NCI-H774 (cell line): ENCODE measurements at places on chromosomes 1 and 21.

DNA sequence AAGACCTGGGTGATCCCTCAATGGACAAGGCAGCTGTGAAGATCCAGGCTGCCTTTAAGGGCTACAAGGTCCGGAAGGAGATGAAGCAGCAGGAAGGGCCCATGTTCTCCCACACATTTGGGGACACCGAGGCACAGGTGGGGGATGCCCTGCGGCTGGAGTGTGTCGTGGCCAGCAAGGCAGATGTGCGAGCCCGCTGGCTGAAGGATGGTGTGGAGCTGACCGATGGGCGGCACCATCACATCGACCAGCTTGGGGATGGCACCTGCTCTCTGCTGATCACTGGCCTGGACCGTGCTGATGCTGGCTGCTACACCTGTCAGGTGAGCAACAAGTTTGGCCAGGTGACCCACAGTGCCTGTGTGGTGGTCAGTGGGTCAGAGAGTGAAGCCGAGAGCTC is 85.2 kb downstream of the TRIM11 start:
- no peak for DNase-seq

DNA sequence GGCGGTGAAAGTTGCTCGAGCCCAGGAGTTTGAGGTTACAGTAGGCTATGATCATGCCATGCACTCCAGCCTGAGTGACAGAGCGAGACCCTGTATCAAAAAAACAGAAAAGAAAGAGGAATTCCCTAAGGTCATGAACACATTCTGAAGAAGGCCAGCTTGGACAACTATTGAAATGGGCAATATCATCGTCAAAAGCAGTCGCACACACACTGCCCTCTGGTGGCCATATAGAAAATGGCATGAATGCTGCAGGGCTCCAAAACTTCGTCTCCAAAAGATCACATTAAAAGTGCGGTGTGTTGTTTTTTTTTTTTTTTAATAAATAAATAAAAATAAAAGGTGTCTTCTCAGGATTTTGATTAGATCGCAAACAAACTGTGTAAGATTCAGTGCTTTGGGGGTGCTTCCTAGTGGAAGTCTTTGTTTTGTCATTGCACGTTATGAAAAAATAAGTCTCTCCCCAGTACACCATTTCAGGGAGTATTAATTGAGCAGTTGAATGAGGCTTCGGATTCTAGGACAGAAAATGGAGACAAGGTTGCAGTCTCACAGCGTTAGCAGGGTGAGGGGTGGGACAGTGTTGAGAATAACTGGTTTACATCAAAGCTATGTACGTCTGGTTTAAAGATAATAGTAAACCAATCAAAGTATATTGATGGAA is 87.5 kb upstream of the FMN2 start:
- DNase-seq = no peak

- no peak for DNase-seq
These were observed 93.9 kb downstream of the PDE9A start for GRCh38 chr21:42747276-42747701.

DNA sequence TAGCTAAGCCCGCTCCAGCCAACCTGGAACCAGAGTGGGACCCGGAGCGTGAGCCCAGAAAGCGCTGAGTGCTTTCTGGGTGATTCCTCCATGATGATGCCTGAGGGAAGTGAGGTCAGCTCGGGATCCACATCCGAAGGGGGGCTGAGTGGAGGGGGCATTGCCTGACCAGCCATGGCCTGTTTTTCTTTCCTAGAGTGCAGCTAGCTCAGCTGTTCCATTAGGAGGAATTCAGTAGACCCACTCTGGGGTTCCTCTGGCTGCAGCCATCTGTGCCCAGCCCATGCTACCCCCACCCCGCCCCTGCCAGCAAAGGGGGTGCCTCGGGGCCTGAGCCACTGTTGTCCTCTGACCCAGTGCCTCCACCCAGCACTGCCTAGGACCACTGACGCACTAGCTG is 9.6 kb upstream of the SLC25A34 start:
- no peak for DNase-seq

GRCh38 chr1:34396042-34396441 is 219.3 kb downstream of the C1orf94 start:
- DNase-seq = no peak

DNA sequence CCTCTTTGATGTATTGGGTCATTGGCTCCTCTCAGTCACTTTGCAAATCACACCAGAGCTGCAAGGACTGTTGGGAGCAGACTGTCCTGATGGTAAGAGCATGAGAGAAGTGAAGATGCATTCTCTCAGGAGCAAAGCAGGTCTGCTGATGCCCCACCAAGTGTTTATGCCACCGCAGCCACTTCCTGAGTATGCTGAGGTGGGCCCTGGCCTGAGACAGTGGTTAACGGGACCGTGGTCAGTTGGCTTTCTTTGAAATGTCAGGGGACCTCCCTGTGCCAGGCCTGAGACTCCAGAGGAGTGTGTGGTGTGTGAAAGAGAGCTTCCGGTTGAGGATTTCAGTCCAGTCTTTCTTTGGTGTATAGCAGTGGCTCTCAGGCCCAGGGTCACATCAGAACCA is 79.4 kb downstream of the SPATA46 start:
- no peak for DNase-seq

- DNase-seq = peak; percentile 37
These were observed at the start of gene MCOLN2 for GRCh38 chr1:84996846-84997666. Gene MCOLN2 (minus strand): TSS chr1:84997113. CDS start chr1:84996872, 241 bp downstream.

DNA sequence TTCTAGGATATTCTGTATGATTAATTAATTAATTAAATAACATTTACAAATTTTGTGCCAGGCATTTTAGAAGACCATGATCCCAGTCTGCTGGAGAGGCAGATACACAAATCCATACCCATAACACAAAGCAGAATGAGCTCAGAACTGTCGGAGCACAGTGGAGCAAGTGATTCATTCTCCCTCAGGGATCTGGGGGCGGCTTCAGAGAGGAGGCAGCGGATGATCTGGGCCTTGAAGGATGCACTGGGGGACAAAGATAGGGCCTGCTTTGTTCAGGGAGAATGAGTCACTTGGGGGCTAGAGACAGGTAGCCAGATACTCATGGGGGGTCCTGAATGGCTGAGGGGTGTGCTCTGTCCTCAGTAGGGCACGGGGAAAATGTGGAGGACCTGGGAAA is 50.9 kb upstream of the TRABD2B start:
- no peak for DNase-seq

- DNase-seq = no peak
These were observed 35.7 kb downstream of the MORN1 start for GRCh38 chr1:2355373-2356261.

DNA sequence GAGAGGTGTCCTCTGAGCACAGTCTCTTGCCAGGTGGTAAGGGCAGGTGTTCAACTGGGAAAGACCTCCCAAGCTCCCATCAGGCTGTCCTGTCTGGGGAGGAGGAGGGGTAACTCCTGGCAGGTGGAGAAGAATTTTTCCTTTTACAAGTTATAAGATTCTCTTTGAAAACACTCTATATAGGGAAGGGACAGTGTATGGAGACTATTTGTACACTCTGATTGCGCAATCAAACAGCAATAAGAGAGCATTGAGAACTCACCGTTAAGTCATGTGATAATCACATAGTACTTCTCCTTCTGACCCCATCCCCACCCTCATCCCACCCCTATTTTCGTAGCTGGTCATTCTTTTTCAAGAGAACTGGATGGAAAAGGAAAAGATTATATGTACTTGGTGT is 179.3 kb upstream of the ZNF644 start:
- no peak for DNase-seq

GRCh38 chr1:36159614-36160387 is 3.8 kb downstream of the MAP7D1 start:
- no peak for DNase-seq

- DNase-seq = no peak
These were observed 14.4 kb upstream of the POU2F1 start for GRCh38 chr1:167206166-167206835.

DNA sequence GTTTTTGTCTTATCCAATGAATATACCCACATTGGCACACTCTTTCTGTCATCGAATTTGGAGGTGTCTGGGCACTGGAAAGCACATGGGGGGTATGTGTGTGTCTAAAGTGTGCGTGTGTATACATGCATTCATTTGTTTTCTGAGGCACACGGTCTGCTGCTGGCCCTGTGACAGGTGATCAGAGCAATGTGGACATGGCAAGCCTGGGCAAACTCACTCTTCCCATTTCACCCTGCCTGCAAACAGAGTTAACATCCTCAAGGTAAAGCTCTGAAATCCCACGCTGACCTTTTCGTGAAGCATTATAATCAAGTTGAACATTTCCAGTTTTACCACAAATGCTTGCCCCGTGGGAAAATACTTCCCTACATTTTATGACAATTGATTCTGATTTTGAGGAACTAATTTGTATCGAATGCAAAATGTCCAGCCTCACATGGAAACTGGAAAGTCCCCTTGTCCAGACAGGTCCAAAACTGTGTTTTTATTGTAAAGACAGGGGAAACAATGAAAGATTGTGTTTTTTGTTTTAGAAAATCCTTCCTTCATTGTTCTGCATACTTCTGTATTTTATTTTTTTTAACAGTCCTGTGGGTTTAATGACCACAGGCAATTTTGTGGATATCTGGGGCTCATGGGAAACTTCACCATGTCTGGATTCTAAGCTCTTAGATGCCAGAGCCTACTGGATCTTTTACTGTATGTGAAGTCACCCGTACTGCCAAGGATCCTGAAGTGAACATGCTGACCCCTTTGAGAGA is 160.9 kb downstream of the PBX1 start:
- peak; percentile 12 for DNase-seq

GRCh38 chr1:12269351-12269750 is 39.5 kb downstream of the VPS13D start:
- no peak for DNase-seq

- DNase-seq = peak; percentile 26
These were observed 32.8 kb upstream of the EPS15 start for GRCh38 chr1:51551848-51552296.

DNA sequence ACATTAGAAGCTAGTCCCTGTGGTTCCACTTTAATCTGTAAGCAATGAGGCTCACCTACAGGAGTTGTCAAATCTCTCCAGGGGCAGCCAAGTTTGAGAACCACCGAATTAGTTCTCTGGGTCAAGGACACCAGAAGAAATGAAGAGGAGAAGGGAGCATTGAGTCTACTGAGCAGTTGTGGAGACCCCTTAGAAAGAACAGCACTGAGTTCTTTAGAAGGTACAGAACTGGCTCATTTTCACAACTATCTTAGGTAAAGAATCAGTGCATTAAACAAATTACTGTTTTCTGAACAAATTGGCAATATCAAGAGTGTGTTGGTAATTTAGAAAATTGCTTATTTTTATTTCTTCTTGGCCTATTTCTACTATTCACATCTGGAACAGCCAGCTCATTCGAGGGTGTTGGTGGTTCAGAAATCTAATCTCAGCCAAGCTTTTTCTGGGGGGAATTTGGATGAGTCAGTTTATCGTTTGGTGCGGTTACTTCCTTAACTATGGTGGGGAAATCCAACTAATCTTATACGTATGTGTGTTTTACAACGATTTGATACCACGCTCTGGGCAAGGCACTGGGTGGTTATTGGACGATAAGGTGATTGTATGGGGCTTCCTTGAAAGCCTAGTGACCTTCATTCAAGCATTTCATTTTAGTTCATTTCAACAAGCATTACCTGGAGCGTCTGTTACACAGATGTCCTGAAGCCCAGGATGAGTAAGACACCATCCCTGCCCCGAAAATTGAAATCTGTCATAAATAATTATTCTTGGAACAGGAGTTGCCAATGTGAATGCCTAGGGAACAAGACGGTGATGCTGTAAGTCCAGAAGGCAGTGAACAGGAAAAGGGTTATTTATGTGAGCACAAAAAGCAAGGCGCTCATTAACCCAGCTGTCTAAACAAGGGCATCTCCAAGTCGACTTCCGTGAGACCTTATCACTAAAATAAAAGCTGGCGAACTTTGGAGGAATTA is 52.0 kb upstream of the TMPRSS2 start:
- no peak for DNase-seq

DNA sequence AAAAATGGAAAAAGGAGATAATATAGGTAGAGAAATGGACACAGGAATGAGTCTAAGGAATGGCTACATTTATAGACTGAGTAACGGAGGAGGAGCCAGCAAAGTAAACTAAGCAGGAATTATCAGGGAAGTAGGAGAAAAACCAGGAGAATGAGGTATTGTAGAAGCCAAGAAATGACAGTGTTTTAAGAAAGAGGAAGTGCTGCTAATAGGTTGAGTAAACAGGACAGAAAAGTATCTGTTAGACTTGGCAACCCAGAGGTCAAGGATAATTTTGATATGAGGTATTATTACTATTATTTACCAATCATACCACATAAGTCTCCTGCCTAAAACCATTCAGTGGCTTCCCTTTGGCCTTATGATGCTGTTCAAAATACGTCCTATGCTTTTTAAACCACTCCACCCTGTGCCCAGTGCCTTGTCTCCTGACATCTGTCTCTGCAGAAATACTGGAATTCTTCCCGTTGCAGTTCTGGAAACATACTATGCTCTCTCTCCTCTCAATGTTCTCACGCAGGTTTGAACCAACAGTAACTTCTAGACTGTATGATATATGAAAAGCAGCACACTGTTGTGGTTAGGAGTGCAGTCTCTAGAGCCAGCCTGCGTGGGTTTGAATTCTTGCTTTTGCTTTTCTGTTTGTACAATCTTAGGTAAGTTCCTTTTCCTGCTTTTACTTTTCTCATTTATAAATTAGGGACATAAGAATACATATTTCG is 24.6 kb upstream of the NEK7 start:
- DNase-seq = no peak
